ENCODE measurements at places on chromosomes 2 and 18.

- DNase-seq: no peak
These were observed 442.2 kb upstream of the SETBP1 start for GRCh38 chr18:44238454-44238853.

DNA sequence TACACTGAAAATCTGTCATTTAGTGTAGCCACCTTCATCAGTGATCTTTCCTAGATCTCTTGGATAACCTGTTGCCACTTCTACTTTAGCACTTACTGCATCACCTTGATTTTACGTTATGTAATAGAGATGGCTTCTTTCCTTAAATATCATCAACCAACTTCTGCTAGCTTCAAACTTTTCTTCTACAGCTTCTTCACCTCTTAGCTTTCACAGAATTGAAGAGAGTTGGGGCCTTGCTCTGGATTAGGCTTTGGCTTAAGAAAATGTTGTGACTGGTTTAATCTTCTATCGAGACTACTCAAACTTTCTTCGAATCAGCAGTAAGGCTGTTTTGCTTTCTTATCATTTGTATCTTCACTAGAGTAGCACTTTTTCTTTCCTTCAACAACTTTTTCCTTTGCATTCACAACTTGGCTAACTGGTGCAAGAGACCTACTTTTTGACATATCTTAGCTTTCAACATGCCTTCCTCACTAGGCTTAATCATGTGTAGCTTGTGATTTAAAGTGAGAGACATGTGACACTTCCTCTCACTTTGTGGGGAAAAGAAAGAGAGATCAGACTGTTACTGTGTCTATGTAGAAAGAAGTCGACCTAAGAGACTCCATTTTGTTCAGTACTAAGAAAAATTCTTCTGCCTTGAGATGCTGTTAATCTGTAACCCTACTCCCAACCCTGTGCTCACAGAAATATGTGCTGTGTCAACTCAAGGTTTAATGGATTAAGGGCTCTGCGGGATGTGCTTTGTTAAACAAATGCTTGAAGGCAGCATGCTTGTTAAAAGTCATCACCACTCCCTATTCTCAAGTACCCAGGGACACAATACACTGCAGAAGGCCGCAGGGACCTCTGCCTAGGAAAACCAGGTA lies 99.6 kb downstream of the ATL2 start:
- no peak for DNase-seq

- peak; percentile 85 for DNase-seq
These were observed 486 bp upstream of the GPR39 start for GRCh38 chr2:132415915-132416722.

- no peak for DNase-seq
These were observed 134.9 kb downstream of the FAM161A start for GRCh38 chr2:61718965-61719364.
